ENCODE measurements at places on chromosomes 5 and 9.

- no peak for DNase-seq
These were observed 5.8 kb downstream of the FPGS start for GRCh38 chr9:127808347-127809001.

GRCh38 chr9:126366366-126367011, 39.9 kb downstream of the MVB12B start:
- DNase-seq = peak; percentile 87

- DNase-seq = no peak
These were observed 55.2 kb downstream of the NEURL1B start for GRCh38 chr5:172696171-172696849.

DNA sequence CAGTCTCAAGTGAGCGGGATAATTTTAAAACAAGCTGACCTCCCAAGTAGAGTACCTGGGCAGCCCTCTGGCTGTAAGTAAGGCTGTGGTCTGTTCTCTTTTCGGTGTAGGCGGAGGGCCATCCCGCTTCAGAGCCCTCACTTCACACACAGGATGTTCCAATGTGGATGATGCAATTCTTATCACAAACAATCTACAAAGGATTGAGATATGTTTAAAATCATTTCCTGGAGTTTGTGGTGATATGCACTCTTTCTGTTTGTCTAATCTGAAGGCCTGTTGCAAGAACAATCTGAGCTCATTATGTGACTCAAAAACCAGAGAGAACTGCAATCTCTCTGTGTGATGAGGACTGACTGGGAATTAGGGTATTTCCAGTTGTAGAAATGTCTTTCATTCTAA, 42.5 kb downstream of the ITGA2 start:
- DNase-seq = no peak

- DNase-seq = no peak
These were observed 1.8 kb downstream of the ELAVL2 start for GRCh38 chr9:23823986-23824829.

DNA sequence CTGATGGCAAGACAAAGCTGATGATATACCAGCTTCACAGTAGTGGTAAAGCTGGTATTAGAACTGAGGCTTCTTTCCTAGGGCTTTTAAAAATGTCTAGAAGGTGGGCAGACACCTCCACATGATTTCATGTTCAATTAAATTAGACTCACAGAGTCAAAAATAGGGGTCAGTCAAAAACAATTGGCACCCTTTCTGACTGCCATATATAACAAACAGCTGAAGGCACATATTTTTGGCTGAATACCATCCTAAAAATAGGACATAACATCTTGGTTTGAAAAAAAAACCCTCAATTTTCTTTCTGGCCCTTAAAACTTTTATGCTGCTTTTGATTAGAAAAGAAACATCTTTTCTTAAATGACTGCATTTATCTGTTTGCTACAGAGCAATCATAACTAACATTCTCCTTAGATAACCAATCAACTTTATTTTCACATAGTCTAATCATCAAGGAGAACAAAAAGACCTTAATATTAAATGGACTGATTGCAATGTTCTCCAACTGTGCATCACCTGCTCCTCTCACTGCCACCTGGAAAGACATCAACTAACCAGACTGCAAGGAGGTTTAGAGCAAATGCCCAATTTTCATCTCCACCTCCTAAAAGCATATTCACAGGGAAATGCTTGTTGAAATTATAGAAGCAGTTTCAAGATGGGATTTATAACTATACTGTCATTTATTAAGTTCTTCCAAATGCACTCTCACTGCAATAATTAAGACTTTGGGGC, 3.2 kb downstream of the SGTB start:
- DNase-seq = no peak

DNA sequence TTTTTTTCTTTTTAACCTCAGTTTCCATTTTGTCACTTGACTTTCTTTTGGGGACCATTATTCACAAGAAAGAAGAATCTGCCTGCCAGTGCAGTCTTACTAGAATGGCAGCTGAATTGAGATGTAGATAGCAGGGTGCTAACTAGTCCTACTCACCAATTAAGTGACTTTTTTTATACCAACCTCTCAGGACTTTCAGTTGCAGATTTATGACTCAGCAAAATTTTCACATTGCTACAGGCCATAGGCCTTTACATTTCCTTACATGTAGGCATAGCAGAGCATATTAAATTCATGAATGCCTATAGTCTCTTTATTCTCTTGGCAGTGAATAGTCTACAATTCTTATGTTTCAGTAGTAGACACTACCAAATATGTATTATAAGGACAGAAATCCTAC, 54.0 kb upstream of the FKTN start:
- no peak for DNase-seq

DNA sequence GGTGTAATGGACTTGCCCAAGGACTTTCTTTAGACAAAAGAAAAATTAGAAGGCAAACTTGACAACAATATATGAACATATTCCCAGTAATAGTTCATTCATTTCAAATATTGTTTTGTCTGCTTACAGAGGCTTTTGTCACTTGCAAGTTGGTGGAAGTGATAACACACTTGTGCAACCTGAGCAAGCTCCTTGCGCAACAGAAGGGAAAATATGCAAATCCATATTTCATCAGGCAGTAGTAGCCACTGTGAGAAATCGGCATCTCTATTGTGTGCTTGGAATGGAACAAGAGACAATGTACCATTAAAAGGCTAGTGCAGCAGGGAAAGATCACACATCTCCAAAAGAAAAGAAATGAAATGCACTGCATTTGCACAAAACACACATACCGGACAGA, 125.3 kb upstream of the RASEF start:
- DNase-seq = no peak

DNA sequence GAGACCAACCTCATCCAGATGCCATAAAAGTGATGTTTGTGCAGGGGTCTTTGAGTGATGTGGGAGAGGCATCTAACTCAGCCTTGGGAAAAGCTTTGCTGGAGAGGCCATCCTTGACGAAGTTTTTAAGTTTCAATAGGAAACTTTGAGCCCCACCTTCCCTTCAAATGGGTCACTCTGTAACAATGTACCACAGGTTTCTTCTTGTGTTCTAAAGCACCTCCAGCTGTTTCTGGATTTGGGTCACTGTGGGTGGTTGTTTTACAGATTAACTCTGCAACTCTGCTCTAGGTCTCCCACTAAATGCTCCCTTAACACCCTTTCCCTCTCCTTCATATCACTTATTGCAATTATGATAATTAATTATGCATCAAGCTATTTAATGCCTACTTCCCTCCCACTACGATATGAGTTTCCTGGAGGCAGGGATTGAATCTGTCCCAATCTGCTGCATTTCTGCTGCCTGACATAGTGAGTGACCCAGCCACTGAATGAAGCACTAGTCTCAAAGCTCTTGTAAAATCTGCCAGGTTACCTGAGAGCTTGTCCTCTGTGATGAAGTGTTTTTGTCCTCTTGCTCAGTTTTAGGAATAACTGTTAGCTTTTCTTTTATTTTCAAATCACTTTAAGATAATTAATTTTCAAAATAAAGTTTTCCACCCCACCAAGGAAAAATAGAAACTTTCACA, 60.5 kb upstream of the PUM3 start:
- no peak for DNase-seq

DNA sequence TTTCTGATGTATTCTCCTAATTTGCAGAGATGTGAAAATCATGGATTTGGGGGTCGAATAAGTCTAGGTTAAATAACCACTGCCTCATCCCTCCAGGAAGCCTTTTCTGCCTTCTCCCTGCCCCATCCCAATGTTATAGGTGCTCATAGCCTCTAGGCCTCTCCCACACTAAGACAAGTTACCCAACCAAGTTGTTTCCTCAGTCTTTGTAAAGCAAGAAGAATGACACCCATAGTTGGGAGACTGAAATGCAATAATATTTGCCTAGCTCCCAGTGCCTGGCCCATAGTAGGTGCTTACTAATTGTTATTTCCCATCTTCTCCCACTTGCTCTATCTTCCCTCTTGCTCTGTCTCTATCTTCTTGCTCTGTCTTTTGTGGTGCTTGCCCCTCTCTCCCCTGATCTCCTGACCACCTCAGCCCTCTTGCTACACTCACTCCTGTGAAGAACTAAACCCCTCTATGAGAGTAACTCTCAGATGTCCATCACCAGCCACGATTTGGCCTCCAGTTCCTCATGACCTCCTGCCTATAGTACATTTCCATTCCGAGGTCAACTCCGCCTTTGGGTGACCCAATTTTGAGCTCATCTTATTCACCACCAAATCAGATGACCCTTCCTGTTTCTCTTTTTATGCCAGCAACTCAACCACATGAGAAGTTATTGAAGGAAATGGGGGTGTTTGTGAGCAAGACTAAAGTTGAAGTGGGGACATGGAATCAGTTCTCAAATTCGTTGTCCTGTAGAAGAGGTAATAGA, 7.0 kb downstream of the AFAP1L1 start:
- no peak for DNase-seq

DNA sequence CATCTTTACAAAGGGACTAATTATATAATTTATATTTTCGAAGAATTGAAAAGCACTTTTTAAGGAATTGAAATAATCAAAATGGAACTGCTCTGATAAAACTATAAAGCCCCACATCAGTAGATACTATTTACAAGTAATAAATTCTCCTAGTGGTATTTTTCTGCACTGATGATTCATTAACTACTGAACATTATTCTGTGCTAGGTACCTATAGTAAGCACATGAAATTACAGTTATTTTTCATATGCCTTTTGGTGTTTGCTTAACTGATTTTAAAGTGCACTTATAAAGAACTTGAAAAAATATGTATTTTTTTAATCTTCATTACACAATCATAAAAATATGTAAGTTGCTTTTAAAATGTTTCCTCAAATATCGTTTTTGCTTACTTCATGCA, 123.0 kb downstream of the MAN2A1 start:
- DNase-seq = no peak
